Mammary epithelial cell (primary cell): ENCODE measurements at places on chromosomes 1 and 21.

GRCh38 chr1:222097588-222097987 is 355.7 kb upstream of the DUSP10 start:
- peak; percentile 66 for DNase-seq

GRCh38 chr1:98939471-98939870 is 65.2 kb downstream of the PLPPR5 start:
- DNase-seq = no peak

DNA sequence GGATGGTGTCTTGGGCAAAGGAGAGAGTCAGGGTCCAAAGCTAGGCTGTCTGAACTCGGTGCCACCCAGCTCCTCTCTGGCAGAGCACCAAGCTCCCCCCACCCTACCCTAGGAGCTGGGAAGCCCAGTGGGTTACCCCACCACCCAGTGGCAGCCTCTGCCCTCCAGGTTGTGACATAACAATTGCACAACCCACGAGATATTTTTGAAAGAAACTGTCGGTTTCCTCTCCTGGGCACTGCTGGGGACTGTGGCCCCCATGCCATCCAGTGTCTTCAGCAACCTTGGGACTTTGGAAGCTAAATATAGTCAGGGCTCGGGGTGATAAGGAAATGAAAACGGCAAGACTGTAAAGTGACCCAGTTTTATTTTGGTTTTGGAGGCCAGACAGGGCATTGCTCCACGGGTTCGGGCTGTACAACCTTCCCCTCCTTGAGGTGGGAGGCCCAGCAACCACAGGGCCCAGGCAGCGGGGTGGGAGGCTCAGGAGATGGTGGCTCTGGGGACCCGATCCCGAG is 1.4 kb downstream of the CITED4 start:
- no peak for DNase-seq

- DNase-seq = no peak
These were observed 19.4 kb downstream of the CERS2 start for GRCh38 chr1:150955280-150955679.

DNA sequence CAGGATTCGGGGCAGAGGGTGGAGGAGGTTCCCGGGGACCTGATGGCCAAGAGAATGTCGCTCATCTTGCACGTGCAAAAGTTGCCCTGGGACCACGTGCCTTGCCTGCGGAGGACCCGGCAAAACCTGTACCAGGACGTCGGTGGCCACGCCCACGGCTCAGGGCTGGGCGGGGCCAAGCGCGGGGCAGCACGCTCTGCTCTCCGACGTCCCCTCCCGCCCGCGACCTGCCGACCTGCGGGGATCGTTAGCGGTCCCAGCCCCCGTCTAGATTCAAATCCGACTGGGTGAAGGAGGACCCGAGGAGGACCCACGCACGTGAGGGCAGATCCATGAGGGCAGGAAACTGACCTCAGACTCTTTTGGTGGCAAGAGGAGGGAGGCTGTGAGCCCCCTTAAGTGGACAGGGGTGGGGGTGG is at the start of gene C1orf167:
Gene C1orf167 (plus strand): TSS at position 206 of the 419 bp plus-strand sequence. CDS start 2,208 bp downstream, outside the sequence.
- DNase-seq = no peak
